ENCODE measurements at places on chromosomes 1 and 21.

- no peak for DNase-seq
These were observed 9.8 kb downstream of the TEX38 start for GRCh38 chr1:46681333-46682034.

DNA sequence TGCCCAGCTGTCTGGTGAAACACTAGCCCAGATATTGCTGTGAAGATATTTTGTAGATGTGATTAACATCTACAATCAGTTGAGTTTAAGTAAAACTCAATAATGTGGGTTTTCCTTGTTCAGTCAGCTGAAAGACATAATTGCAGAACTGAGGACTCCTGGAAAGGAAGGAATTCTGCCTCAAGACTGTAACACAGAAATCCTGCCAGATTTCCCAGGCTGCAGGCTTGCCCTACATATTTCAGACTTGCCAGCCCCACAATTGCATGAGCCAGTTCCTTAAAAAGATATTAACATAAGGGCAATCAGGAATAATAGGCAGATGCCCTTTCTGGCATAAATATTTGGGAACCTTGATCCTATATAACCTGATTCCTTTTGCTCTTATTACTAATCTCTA, 14.2 kb upstream of the NIBAN1 start:
- no peak for DNase-seq

DNA sequence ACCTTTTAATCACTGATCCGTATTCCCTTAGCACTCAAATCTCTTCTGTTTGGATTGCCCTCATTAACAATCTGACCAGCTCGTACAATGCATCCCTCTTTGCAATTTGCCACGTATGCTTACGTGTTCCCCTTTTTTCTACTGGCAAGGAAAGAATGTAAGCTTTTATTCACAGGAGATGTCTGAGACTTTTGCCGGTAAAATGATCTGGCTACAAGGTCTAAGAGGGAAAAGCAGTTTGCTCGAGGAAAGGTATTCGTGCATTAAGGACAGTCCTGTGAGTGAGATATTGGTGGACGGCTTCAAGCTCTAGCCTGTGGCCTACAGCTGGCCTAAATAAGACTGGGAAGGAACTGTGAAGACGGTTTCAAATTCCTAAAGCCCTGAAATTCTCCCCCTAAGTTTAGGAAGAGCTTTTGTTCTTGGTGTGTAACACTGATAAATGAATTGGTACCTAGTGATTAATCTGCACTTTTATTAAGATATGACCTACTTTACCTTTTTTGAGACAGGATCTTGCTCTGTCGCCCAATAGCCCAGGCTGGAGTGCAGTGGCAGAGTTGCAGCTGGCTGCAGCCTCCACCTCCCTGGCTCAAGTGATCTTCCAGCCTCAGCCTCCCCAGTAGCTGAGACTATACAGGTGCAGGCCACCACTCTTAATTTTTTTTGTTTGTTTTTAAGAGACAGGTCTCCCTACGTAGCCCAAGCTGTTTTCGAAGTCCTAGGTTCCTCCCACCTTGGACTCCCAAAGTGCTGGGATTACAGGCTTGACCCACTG, 895 bp upstream of the UBR4 start:
- DNase-seq: no peak

DNA sequence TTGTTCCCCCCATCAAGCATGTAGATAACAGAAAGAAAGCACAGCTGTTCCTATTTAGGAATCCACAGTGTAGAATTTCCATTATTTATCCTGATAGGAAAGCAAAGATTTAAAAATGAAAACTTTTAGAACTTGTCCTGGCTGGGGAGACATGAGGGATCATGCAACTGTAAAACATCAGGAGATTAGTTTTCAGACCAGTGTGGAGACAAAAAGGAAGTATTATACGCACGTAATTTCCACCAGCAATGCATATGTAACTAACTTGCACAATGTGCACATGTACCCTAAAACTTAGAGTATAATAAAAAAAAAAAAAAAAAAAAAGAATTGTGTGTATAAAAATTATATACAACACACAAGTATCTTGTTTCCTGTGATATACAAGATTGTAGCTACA, 172.4 kb downstream of the NEGR1 start:
- no peak for DNase-seq

- no peak for DNase-seq
These were observed 208.3 kb upstream of the RUNX1 start for GRCh38 chr21:35257413-35257812.

GRCh38 chr1:53135735-53136114, 6.7 kb downstream of the SLC1A7 start:
- DNase-seq: no peak

GRCh38 chr1:206089341-206089740, 27.8 kb downstream of the AVPR1B start:
- DNase-seq: no peak

- no peak for DNase-seq
These were observed 33.8 kb downstream of the PCNX2 start for GRCh38 chr1:233261695-233262094.

DNA sequence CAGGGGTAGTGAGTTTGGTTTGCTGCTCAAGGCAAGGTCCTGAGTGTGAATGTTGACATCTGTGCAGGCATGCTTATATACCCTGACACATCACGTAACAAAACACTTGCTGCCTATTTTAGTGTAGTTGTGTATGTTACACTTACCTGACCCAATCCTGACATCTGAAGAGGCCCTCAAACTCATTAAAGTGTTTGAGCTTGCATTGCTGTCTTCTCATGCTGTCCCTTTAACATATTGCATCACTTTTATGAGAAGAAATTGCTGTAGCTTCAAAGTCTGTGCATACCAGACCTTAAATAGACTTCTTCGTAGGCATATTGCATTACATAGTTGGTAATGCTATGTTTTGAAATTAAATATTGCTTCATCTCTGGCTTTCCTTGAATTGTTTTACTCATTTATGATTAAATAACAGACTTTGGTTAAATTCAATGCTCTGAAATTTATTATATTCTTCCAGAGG, at the start of gene KRTAP19-3:
Gene KRTAP19-3 (minus strand): TSS at position 51 of the 466 bp plus-strand sequence. CDS start 56 bp downstream, outside the sequence.
- no peak for DNase-seq

DNA sequence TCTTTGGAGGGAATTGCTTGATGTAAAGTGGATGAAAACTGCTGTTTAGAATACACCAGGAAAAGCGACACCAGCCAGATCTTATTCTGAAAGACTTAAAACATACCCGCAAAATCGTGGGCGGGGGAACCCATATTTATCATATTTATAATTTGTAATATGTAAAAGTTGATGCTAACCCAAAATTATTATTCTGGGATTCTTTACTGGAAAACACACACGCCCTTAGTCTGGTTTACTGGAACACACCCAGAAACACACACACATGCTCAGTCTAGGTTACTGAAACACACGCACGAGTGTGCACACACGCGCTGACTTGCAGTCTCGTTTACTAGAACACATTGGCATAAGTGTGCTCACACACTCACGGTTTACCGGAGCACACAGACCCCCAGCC, 32.5 kb downstream of the ATP5PO start:
- DNase-seq: no peak

DNA sequence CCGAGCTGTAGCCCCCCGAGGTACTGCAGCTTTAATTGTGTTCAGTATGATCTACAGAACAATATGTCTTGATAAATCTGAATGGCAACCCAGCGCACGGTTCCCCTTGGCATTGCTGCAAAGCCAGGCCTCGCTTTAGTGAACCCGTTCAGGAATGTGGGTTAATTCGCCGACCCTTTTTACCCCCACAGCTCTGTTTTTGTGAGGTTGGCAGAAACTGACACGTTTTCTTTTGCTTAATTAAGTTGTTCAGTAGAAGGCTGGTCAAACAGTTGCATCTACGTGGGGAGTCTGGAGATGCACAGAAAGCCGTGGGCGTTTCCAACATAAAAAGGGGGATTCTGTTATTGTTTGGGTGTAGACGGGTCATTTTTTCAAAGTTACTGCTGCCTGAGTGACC, 43.2 kb downstream of the OLIG1 start:
- no peak for DNase-seq

GRCh38 chr1:234226113-234226818, 147.0 kb upstream of the COA6 start:
- peak; percentile 82 for DNase-seq

DNA sequence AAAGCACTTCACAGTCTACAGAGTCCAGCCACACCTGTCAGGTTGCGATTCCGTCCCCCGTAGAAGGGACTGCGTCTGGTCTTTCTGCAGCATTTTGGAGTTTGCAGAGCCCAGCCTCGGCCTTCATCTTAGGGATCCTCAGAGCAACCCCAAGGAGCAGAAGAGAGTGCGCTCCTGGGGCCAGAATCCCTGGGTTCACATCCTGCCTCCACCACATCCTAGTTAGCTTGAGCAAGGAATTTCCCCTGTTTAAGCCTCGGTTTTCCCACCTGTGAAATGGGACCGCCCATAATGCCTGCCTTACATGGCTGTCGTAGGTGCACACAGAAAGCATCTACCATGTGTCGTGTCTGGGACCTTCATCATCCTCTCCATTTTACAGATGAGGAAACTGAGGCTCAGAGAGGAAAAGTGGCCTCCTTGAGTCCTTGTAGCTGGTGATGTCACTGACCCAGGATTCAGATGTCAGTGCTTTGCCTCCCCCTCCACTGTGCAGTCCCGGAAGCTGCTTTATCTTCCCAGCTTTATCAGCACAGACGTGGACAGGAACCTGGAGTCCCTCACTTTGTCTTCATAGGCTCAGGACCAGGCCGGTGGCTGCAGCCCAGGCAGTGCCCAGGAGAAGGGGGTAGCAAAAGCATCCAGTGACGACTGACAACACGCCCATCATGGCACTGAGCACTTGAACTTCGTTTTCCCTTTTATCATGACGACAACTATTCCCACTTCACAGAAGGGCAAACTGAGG, 438.5 kb downstream of the MATN1 start:
- no peak for DNase-seq

DNA sequence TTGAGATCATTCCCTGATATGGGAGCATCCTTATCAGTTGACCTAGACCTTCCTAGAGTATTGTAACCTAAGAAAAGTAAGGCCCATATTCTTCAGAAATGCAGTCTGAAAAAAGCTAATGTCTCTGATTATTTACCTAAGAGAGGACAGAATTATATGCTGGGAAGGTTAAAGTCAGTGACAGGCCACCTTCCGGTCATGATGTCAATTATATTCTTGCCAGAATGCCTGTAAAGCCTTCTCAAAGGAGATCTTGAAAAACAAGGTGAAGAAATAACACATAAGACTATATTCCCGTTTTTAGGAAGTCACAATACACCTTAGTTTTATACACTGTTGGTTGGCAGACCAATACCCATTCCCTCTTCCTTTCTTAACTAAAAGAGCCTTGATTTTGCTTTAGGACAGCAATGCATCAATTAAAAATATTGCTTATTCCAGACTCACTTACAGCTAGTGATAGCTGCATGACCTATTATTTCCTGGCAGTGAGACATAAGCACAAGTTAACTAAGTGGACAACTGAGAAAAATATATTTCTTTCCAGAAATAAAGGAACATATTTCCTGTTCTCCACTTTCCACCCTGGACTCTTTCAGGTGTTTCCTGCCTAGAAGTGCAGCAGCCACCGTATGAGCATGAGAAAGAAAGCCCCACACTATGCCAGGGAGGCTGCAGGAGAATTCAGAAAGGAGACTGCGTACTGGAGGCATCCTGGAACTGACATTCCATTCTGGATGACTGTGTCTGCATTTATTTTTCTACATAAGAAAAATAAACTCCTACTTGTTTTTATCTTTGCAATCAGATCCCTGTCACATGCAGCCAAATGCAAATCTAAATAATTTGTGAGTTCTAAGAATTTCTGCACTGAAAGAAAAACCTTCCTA, 332.9 kb upstream of the PTBP2 start:
- DNase-seq: no peak

DNA sequence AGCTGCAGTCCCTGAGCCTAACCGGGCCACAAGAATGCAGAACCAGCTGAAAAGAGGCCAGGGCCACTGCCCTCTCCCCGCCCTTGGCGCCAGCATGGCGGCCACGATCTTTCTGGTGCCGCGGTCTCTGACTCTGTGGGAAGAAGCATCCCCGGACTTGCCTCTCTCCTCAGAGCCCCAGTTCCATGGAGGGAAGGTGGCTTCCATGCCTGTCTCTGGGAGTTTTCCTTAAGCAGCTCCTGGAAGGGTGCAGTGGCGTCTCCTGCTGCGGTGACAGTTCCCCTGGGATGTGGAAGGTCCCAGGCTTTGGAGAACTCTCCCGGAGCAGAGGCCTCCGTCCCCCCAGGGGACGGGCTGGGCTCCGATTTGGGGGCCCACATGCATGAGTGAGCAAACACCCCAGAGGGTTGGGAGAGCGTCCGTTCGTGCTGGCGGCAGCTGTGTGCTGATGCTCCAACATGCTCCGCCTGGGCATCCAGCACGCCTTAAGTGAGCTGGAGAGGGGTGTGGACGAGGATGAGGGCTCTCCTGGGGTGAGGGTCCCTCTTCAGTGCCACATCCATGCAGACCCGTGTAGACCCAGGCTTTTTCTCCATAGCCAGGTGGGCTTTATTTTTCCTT, 109.8 kb upstream of the COL6A1 start:
- peak; percentile 37 for DNase-seq

- DNase-seq: no peak
These were observed 35.1 kb downstream of the UAP1 start for GRCh38 chr1:162596514-162597170.

GRCh38 chr1:241485554-241485992, 34.0 kb downstream of the FH start:
- DNase-seq: peak; percentile 56

- DNase-seq: no peak
These were observed 7.7 kb downstream of the AHDC1 start for GRCh38 chr1:27596261-27596660.

DNA sequence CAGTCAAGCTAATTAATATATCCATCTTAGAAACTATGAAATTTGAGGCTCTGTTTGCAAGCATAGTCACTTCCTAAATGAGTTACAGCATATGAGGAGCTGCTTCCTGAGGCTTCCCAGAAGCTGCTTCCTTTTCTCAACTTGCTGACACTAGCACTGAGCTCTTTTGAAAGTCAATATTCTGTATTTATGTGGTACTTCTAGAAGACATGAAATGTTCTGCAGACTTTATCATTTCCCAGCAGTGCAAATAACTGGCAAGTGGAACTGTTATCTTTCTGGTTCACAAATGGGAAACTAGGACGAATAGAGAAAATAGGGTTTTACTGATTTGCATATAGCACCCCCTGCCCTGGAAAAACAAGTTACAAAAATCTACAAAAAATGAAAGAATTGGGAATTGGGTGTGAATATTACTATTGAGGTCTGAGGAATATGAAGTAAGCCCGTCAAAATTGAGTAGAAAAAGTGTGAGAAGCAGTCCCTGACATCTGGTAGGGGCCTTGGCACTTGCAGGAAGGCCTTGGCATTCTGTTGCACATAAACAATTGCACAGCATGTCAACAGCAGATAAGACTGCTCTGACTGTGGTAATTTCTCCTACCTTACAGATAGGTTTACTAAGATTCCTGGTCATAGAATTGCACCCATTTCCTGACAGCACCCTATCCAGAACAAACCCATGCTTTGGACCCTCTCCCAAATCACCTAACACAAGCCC, 7.1 kb downstream of the GIPC2 start:
- no peak for DNase-seq

- no peak for DNase-seq
These were observed 55.3 kb upstream of the HNRNPU start for GRCh38 chr1:244919320-244920282.

- DNase-seq: no peak
These were observed 7.9 kb downstream of the SORT1 start for GRCh38 chr1:109389638-109390341.

Data from endodermal cell (in vitro differentiated cells).